ENCODE measurements at places on chromosomes 6 and 20.

DNA sequence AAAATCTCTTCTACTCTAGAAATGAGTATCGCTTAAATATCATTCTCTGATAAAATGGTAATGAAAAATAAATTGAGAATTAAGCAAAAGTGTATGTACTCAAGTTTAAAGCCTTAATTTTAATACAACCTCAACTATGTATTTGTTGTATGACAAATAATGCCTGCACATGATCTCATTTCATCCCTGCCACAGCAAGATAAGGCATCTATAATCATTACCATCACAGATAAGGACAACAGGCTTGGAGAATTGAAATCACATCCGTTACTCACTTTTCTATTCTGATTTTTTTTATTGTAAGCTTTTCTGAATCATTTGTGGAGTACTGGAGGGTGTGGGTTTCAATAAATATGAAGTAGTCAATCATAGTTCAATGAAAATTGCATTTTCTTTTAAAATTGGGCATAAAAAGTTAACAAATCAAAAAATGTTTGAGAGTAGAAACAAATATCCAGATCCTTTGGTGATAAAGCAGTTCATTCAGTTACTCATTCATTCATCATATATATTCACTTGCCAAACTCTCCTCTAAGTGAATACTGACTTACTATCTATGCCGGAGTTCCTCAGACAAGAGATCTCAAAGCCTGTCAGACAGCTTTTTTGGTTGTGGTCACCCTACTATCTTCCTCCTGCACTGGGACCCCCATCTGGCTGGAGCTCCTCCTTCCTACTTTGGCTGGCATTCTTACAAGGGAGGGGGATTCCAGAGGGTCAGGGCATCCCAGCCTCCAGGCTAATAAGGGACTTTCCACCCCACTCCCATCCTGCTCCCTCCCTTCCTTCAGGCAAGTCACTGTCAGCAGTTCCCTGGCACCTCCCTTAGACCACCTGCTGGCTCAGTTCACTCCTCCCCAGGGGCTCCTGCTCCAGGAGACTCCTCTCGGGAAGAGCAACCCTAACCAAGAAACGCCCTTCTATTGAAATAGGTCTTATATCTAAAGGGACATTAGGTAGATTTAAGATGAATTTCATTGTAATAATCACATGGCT, 118.6 kb downstream of the OGFRL1 start:
- DNase-seq, result no peak

DNA sequence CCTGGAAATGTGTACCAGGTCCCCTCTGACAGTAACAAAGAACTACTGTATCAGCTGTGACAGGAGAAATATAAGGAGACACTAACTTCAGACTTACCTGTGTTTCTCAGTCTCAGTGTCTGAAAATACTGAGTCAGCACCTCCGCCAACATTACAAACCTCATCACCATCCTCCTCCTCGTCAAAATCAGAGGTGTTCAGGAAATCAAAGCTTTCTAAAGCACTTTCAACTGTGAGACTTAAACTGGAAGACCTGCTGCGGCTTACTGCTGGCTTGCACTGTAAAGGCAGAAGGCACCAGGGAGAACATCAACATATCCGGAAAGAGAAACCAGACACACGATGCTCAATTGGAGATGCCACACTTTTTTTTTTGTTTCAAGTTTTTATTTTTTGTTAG, 40.3 kb upstream of the ARMH2 start:
- no peak for DNase-seq

GRCh38 chr6:1611572-1612298, 2.0 kb downstream of the FOXC1 start:
- no peak for DNase-seq

DNA sequence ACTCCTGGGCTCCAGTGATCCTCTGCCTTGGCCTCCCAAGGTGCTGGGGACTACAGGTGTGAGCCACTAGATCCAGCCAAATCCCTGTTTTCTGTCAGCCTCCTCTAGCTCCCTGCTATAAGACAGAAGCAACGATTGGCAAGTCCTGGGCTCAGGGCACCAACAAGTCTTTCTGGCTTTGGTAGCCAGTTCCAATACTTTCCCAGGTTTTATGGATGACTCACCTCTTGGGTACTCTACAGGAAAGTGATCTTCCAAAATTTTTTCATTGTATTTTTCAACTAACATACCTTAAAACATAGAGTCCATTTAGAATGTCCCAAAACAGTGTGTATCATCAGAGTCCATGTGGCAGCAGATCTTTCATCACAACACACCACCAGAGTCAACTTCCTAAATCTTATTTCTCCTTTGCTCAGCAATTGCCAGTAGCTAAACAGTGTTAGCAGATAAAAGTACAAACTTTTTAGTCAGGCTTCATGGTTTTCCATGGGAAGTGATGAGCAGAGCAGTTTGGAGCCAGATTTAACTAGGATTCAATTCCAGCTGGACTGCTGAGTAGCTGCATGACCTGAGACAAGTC, 13.3 kb downstream of the GABBR1 start:
- no peak for DNase-seq

DNA sequence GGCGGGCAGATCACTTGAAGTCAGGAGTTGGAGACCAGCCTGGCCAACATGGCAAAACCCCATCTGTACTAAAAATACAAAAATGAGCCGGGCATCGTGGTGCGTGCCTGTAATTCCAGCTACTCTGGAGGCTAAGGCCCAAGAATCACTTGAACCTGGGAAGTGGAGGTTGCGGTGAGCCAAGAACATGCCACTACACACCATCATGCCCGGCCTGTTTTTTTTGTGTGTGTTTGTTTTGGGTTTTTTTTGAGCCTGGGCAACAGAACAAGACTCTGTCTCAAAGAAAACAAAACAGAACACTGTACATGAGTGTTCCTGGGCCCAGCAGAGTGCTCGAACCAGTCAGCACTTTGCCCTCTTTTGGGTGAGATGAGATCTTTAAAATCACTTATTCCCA, 159.1 kb downstream of the MTHFD1L start:
- DNase-seq, result no peak

- no peak for DNase-seq
These were observed 330.8 kb upstream of the PREP start for GRCh38 chr6:105733556-105734162.

DNA sequence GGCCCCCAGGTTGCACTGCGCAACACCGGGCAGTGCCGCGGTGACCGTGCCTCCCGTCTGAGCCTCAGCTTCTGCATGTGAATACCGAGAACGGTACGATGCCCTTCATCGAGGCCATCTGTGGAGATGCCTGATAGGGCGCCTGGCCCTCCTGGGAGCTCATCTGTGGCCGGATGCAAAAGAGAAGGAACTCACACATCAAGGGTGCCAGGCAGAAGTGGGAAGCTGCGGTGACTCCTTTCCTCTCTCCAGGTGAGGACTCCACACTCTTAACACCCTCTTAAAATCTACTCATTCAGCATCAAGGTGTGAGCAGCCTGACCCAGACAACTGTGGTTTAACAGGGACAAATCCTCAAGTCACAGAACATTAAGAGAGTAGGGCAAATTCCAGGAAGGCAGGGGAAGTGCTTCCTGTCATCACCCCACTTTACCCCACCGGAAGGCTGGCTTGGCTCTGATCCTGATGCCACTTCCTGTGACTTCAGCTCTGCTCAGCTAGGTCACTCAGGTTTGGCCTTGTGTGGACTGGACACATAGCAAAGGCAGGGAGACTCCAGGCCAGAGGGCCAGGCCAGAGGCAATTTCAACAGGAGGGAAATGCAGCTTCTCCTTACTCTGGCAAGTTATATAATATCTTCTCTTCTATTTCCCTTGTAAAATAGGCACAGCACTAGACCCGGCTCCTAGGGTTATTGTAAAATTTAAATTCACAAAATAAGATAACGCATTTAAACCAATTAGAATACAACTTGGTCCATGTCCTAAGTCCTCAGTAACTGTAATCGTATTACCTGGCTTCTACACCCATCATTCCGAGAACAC, 69.4 kb downstream of the CPNE5 start:
- no peak for DNase-seq

- DNase-seq, result no peak
These were observed 903 bp downstream of the SLC4A11 start for GRCh38 chr20:3237958-3238615.

GRCh38 chr6:127263481-127263880, 3.2 kb upstream of the RNF146 start:
- DNase-seq, result no peak

DNA sequence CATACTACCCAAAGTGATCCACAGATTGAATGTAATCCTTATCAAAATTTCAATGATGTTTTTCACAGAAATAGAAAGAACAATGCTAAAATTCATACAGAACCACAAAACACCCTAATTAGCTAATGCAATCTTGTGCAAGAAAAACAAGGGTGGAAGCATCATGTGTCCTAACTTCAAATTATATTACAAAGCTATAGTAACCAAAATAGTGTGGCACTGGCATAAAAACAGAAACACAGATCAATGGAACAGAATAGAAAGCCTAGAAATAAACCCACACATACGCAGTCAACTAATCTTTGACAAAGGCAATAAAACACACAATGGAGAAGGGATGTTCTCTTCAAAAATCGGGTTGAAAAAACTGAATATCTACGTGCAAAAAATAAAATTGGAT, 131.1 kb downstream of the TASP1 start:
- DNase-seq, result no peak

GRCh38 chr20:51634877-51635276, 92.4 kb upstream of the NFATC2 start:
- DNase-seq, result no peak

- no peak for DNase-seq
These were observed 187.7 kb downstream of the PDE7B start for GRCh38 chr6:136039185-136039584.

GRCh38 chr6:89355511-89356194, 3.1 kb upstream of the UBE2J1 start:
- no peak for DNase-seq

DNA sequence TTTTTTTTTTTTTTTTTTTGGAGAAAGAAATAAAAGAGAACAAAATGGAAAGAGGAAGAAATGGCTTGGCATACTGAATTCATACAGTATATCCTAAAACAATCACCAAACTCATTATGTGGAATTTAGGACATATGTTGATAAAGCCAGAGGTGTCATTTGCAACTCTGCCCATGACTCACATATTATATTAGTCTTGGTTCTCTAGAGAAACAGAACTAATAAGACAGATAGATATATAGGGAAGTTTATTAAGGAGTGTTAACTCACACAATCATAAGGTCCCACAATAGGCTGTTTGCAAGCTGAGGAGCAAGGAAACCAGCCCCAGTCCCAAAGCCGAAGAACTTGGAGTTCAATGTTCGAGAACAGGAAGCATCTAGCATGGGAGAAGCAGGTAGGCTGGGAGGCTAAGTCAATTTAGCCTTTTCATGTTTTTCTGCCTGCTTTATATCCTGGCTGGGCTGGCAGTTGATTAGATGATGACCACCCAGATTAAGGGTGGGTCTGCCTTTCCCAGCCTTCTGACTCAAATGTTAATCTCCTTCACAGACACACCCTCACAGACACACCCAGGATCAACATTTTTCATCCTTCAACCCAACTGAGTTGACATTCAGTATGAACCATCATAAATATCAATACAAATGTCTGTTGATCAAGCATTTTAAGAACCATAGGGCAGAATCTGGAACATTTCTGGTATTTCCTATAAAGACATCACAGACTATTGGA, 102.3 kb downstream of the UBE3D start:
- peak; percentile 8 for DNase-seq

- no peak for DNase-seq
These were observed 431.1 kb downstream of the NKAIN2 start for GRCh38 chr6:124234801-124235200.

- no peak for DNase-seq
These were observed 1.6 kb upstream of the RAET1E start for GRCh38 chr6:149899486-149899885.

DNA sequence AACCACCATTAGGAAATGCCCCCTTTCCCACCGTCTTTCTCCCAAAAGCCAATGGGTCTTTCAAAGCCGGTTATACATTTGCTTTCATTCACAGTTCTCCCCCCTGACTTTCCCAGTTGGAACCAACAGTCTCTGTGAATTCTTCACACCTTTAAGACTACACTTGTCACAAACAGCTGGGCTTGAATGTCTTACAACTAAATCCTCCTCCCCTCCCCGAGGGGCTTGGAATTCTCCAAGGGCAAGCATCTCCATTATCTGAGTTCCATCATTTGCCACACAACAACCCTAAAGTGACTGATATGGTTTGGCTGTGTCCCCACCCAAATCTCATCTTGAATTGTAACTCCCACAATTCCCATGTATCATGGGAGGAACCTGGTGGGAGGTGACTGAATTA, 12.9 kb downstream of the ZFP64 start:
- no peak for DNase-seq

- DNase-seq, result no peak
These were observed 308.1 kb downstream of the FOXC1 start for GRCh38 chr6:1917626-1918371.

DNA sequence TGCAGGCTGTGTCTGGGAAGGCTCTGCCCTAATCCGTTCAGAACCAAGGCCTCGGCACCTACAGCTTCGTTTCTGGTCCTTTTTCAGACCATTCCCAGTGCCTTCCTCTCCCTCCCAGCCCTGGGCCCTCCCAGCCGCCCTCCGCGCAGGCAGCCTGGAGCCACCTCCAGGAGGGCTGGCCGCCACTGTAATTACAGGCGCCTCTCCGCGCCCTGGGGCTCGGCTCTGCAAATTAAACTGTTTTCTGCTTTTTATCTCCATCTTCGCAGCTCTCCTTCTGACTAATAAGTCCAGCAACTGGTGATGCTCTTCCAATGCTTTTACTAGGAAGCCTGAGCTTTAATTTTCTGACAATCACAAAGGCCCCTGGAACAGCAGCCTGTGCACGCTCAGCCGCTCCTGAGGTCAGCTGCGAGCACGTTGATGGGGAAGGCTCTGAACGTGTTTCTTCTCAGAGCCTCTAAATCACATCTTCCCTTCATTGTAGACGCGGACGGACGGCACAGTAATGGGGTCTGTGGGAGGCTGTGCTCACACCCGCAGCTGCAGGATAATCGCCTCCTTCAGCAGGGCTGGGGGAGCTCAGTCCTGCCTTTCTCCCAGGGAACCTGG, 194.6 kb downstream of the DLL1 start:
- DNase-seq, result peak; percentile 63

GRCh38 chr6:137601471-137601870, 107.3 kb upstream of the OLIG3 start:
- no peak for DNase-seq

DNA sequence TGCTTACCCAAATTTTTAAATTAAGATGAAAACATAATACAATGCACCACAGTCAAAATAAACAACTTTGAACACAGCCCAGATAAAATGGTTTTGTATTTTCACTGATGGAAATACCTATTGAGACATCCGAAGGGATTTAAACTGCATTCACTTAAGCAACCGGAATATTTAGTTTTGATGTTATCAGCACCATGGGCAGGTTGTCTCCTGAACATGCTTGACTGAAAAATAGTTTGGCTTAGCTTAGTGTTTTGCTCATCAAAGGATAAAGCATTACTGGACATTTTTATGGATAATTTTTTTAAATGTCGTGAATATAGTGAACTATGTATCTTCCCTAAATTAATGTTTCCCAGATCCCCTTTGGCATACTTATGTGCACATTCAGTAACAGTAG, 177.5 kb downstream of the GJA1 start:
- DNase-seq, result no peak

- no peak for DNase-seq
These were observed 207.6 kb downstream of the OGFRL1 start for GRCh38 chr6:71496018-71496721.

- DNase-seq, result no peak
These were observed 258.7 kb upstream of the RNF217 start for GRCh38 chr6:124703541-124703940.

- no peak for DNase-seq
These were observed 103.5 kb downstream of the CD24 start for GRCh38 chr6:106870824-106871717.
